Fibroblast of skin of left biceps (primary cell): ENCODE measurements at places on chromosomes 5 and 9.

DNA sequence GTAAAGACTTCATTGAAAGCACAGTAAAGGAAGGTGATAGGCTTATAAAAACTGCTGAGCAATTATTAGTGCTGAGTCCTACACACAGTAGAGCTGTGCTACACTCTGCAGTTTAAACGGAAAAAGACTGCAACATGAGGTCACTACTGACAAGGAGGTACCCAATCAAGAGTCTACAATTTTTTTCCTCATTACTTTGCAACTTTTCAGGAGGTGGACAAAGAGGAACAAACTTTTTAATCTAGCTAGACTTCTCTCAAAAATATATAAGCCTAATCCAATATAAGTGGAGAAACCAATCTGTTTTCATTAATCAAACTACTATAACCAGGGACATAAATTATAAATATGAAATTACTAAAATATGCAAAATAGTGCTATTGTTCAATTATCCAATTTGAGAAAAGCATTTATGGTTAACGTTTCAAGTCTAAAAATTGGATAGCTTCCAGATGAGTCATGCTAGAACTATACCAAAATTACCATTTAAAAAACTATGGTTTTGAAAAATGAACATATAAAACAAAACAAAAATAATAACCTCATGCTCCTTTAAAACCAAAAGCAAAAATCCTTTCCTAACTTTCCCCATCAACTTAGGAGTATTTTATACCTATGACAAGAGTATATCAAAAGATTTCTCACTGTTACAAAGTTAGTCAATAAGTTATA, 37.7 kb downstream of the FAM13B start:
- no peak for DNase-seq

DNA sequence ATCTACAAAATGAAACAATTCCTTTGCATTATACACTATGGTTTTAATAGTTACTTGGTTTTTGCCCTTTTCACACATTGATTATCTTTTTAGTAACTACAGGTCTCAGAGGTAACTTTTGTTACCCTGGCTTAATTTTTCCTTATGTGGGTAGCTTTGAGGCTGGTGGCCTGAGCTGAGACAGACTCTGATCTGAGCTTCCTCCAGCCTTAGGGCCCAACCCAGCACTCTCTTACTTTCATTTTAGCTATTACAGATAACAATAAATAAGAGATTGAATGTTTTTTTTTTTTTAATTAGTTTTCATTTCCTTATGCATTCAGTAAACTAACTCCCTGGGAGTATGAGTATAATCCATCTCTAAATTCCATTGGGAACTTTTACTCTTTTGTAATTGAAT, 15.1 kb upstream of the OXCT1 start:
- no peak for DNase-seq

DNA sequence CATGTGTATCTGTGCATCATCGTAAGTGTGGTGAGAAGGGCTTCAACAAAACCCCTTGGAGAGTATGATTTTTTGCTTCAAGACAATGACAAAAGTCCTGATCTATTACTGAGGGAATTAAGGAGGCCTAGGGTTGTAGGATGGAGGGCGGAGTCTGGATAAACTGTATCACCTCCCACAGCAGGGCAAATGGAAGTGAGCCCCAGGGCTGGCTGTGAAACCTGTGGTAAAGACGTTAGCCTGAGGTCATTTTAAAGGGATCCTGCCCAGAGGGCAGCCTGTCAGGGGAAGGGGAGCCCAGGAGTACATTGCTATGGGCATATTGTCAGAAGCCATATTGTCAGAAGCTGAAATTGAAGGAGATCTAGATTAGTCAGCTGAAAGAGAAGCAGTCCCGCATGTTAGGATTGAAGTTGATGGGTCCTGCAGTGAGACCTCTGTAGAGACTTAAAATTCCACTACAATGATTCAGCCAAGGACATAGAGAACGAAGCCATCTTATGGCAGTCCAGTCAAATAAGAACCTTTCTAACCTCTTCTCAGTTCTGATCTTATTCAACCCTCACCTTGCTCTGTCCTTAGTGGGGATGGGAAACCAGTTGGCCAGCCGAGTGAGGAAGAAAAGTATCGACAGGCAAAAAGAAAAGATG, 26.9 kb downstream of the ADGRV1 start:
- DNase-seq, result no peak

- DNase-seq, result peak; percentile 98
These were observed 36.0 kb downstream of the PCDHGC5 start for GRCh38 chr5:141524604-141525597.

GRCh38 chr5:111993242-111993641, 236.2 kb upstream of the NREP start:
- no peak for DNase-seq

DNA sequence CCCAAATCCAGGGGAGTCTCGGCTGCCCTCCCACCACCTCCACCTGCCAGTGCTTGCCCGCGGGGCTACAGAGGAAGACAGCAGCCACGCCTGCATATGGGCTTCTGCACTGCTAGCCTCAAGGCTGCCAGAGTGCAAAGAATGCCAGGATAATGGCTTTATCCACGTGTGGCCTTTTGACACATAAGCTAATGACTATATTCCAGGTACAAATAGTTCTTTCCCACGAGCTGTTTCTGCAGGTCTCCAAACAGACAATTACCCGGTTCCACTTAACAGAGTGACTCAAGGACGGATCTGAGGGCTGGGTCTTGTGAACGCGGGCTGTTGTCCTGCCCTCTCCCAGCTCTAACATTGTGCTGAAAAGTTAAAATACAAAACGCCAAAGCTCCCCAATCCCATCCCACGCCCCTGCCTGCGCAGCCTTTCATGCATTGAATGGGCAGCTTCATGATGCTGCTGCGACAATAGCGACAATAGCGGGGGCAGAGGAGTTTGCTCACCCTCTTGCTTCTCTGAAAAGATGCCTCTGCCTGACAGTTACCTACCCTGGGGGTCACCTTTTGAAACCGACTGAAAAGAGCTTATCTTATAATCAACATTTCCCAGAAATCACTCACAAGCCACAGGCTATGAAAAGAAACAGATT, 39.1 kb upstream of the MSH3 start:
- no peak for DNase-seq

DNA sequence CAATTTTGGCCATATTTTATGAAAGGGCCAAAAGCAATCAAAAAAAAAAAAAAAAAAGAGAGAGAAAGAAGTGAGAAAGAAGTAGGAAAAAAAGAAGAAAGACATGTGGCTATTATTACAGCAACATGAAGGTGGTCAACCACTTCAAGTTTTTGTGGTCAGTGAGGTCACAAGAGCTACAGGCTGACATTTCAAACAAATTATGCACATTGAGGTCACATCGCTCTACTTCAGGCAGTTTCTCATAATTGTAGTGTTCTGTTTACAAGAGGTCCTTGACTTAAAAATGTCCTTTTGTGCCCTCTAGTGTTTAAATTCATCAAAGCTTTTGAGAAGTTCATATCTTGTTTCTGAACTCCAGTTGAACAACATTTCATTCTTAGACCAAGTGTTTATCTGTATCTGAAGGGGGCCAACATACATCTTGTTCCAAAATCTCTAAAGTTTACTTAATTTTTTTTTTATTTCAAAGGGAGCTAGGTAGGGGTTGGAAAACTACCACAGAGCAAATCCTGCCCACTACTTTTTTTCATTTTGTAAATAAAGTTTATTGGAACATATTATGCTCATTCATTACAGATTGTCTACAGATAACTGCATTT, 513.1 kb downstream of the PDE4D start:
- DNase-seq, result peak; percentile 60

DNA sequence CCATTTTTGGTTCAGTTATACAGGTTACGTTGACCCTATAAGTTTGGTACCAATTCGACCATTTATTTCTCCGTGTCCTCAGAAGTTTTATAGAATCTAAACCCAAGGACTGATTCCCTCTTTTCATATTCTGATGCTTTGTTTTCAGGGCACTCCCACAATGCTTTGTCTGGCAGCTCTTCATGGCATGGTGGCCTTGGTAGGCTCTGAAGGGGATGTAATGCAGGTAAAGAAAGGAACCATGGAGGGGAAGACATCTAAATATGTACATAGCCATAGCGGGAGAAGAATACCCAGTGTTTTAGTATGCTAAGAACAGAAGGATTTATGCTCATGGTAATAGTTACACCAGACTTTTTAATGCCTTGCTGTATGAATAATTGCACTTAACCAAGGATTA, 82.7 kb downstream of the HACD4 start:
- no peak for DNase-seq

- no peak for DNase-seq
These were observed 742 bp upstream of the LECT2 start for GRCh38 chr5:135955525-135955924.

DNA sequence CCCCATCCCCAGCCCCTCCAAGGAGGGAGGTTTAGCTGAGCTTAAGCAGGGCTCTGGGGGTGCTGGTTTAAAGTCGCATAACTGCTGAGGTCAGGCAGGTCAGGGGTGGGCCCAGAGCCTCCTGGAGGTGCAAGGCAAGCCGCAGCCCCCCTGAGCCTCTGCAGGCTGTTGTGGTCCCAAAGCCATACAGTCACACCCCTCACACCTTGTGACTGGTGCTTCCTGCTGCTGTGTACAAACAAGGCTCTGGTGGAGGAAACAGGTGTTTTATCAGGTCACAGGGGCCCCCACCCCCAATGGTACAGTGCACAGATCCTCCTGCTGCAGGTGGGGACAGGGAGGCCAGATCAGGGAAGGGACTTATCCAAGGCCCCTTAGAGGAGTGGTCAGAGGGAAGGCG, 8.0 kb downstream of the TCF7 start:
- DNase-seq, result no peak

DNA sequence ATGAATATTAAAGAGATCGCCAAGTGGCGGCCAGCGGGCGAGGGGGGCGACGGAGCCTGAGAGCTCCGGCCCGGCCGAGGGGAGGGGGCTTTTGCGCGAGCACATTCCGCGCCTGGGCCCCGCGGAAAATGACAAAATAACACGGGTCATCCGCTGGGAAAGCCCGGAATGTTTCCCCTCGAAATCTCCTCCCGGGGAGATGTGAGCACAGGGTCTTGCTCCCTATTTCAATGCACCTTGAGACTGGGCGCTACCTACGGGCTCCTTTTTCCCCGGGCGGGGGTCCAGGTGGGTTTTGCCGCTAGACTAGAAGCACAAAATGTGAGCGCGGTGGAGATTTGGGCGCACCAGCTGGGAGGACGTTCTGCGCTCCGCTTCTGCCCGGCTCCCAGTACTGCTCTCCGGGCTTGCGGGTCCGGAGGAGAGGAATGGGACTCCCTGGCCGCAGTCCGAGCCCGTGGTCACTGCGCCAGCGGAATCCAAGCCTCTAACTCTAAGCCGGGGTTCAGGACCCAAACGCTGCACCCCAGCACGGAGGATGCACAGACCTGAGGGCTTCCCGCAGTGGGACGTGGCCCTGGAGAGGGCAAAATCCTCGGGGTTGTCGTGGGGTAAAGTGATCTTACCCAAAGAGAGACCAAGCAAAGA, 2.8 kb upstream of the PRDM12 start:
- no peak for DNase-seq

GRCh38 chr9:28648723-28649122, 1075.4 kb upstream of the C9orf72 start:
- no peak for DNase-seq

GRCh38 chr5:147507480-147508126, 2.3 kb downstream of the DPYSL3 start:
- no peak for DNase-seq

DNA sequence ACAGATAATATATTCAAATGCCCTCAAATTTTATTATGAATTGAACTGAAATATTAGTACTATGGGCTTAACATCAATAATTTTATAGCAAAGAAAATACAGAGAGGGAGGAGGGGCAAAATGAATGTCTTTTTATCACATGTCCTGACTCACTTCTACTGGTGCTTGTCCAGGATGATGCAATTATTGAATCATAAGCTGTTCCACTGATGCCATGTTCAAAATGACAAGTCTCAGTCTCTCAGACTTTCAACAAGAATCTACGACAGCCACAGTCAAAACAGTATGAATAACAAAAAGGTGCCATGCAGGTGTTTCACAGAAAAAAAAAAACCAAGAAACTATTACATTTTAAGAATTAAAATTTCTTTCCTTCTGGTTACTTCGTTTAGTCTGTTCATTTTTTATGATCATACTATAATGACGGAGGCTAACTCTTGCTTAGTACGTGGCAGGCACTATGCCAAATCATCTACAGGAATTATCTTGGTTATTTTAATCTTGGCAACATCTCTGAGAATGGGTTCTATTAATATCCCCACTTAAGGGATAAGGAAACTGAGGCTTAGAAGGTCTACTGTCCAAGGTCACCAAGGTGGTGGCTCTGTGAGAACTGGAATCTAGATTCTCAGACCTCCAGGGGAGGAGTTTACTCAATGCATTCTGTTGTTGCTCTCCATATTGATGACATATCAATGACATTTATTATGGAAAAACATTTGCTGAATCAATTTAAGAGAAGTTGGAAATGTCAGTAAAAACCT, 61.5 kb downstream of the NR3C1 start:
- no peak for DNase-seq

GRCh38 chr9:133989625-133990365, 2.3 kb downstream of the VAV2 start:
- DNase-seq, result no peak

DNA sequence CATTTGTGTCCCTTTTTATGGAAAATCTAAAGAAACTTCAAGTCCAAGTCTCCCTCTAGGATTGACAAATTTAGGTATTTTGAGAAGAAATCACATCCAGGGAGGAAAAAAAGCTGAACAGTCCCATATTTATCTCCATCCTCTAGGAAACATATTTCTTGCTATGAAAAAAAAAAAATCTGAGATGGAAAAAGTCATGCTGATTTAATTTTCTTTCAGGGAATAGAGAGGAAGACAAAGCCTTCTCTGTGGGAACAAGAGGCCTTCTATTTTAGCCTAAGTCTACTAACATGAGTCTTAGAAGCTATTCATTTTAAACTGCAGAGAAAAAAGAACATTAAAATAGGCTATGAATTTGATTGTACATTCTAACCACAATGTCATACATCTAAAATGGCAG, 63.1 kb upstream of the CDK5RAP2 start:
- no peak for DNase-seq

- DNase-seq, result no peak
These were observed 78.7 kb upstream of the ACTBL2 start for GRCh38 chr5:57561231-57561842.

GRCh38 chr9:92980085-92980745, 32.9 kb downstream of the FGD3 start:
- DNase-seq, result no peak

GRCh38 chr9:125240649-125240999, 519 bp downstream of the HSPA5 start:
- no peak for DNase-seq
